ENCODE measurements at places on chromosomes 5 and 9.

GRCh38 chr5:80600943-80601693 is 31.0 kb upstream of the ANKRD34B start:
- DNase-seq, result no peak

DNA sequence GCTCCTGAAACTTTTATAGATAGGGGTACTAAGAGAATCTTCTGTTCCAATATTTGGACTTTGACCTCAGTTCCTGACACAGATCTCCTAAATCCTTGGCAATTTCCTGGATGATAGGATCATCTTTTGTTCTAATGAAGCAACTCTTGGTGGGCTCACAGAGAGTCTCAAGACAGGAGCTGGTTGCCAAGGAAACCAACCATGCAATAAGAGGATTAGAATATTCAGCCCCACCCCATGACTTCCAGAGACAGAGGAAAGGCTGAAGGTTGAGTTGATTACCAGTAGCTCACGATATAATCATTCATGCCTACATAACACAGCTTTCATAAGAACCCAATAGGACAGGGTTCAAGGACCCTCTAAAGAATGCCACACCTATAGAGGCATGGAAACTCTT is 2050.2 kb upstream of the CDH6 start:
- DNase-seq, result no peak

DNA sequence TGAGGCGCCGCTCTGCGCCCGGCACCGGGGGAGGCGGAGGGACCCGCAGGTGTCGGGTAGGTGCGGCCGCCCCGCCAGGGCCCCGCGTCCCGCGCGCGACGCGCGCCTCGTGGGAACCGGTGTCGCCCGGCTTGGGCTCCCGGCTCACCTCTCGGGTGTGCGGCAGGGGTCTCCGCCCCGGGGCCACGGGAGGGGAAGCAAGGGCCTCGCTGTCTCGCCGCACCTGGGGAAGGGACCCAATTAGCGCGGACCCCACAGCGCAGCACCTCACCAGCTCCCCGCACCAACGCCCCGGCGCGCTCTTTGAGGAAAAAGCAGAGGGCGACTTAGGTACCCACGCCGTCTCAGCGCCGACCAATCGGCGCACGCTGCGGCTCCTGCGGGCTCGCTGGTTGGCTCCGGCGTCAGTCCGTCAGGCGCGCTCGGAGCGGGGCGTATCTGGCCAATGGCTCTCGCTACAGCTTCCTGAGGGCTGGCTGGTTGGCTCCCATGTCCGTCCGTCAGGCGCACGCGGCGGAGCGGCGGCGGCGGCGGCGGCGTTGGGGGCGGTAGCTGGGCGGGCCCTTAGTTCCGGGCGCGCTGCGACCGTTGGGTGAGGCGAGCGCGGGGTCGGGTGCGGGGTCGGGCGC is at the start of gene TRAF2:
Gene TRAF2 (plus strand): TSS at position 567 of the 629 bp plus-strand sequence. CDS start 12,225 bp downstream, outside the sequence.
- peak; percentile 100 for DNase-seq

- no peak for DNase-seq
These were observed 105.0 kb downstream of the SEMA6A start for GRCh38 chr5:116469631-116470030.

- DNase-seq, result peak; percentile 62
These were observed 3.5 kb downstream of the IFNA2 start for GRCh38 chr9:21381448-21382339.

GRCh38 chr9:89940625-89941024 is 335.8 kb downstream of the GADD45G start:
- DNase-seq, result no peak

DNA sequence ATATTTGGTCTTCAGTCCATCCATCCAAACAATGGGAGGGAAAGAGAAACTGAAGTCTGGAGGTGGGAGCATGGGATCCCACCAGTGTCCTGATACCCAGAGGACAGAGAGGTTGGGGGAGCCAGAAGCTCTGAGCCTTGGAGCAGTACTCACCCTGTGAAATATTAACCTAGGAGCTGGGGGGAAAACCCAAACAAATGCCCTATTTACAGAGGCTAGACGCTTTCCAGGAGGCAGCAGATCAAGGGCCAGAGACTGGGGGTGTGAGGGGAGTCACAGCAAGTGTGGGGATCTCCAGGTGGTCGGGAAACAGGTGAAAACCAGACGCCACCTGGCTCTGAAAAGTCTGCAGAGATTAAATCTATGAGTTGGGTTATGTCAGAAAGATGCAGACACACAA is 6.2 kb downstream of the ZER1 start:
- no peak for DNase-seq

DNA sequence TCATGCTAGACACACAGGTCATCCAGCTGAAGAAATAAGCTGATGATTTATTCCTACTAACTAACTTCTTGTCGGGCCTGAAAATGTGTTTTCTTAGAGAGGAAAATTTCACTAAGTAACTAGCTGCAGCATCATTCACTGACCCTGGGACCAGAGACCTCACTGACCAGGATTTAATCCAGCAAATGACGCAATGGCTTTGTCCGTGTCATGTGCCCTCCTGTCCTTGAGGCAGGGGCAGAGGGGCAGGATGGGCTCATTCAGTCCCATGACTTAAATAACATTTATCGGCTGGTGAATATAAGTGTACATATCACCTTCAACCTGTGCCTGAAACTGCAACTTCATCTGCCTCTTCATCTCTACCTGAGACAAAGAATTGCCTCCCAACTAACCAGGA is 154.8 kb downstream of the SEMA5A start:
- no peak for DNase-seq
